ENCODE measurements at places on chromosomes 3 and 15.

GRCh38 chr3:120622870-120623726 lies 27.0 kb downstream of the NDUFB4 start:
- DNase-seq: no peak

DNA sequence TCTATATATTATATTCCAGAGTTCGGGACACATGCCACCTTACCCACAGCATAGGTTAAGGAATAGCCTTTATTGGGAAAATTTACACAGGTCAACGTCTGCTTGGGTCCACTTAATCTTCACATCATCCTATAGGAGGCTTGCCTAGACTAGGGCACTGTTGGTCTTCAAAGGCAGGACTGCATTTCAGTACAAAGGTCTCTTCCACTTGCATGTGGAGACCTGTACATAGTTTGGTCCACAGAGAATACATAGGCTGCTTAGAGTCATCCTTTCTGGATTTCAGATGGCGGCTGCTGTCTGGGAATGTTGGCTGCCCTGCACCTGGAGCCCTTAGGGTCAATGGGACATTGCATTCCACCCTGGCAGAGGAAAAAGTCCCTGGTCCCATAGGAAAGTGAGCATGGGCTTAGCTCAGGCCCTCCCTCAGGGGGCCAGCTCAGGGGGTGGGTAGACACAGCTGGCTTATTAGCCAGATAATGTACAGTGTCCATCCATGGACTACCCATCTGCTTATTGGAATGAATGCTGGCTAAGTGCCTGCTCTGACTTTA lies 75.3 kb upstream of the TGFBR2 start:
- DNase-seq: no peak

DNA sequence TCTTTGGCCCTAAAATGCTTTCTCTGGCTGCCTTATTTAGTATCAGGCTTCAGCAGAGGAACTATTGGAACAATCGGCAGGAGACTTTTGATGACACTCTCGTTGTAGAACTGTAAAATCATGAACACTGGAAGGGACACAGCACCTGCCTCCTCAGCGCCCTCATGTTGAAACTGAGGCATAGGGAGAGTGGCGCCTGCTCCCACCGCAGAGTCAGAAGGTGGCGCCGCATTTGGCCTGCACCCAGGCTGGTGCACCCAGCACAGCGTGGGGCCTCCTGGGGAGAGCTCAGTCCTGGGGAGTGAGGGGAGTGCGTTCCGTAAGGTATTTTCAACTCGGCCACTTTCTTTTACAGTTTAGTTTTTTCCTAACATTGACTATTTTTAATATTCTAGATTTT lies 78.2 kb upstream of the BLM start:
- no peak for DNase-seq

GRCh38 chr3:170500462-170500861 lies 81.8 kb downstream of the CLDN11 start:
- no peak for DNase-seq

GRCh38 chr15:77067691-77068367 lies 3.1 kb downstream of the TSPAN3 start:
- DNase-seq: no peak

- no peak for DNase-seq
Measured at GRCh38 chr3:160720123-160720746, 35.8 kb upstream of the PPM1L start.

- no peak for DNase-seq
Measured at GRCh38 chr3:127844326-127844942, 22.1 kb upstream of the MGLL start.

DNA sequence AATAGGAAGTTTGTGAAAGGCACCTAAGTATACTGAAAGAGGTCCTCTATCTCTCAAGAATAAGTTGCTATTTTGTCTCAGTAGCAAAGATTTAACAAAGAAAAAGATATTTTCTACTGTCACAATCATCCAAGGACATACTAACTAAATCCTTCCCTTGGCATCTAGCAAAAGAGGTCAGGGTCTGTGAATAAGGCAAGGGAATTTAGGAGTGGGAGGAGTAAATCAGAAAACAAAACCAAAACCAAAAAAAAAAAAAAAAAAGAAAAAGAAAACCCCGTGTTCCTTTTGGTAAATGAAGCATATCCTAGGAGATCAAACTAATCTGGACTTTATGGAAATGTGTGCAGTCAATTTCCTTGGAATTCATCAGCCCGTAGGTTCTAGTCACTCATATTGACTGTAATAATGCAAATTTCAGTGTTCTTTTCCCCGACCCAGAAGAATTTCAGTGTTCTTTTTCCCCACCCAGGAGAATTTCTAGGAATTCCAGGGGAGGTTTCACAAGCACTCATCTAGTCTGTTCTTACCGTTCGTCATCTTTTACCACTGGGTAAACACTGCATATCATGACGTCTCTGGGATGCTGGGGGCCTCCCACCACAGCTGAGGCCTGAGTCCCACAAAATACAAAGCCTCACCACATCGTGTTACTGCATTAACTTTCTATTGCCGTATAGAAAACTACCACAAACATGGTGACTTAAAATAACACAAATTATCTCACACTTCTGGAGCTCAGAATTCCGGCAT lies 113.8 kb upstream of the CCDC54 start:
- no peak for DNase-seq

DNA sequence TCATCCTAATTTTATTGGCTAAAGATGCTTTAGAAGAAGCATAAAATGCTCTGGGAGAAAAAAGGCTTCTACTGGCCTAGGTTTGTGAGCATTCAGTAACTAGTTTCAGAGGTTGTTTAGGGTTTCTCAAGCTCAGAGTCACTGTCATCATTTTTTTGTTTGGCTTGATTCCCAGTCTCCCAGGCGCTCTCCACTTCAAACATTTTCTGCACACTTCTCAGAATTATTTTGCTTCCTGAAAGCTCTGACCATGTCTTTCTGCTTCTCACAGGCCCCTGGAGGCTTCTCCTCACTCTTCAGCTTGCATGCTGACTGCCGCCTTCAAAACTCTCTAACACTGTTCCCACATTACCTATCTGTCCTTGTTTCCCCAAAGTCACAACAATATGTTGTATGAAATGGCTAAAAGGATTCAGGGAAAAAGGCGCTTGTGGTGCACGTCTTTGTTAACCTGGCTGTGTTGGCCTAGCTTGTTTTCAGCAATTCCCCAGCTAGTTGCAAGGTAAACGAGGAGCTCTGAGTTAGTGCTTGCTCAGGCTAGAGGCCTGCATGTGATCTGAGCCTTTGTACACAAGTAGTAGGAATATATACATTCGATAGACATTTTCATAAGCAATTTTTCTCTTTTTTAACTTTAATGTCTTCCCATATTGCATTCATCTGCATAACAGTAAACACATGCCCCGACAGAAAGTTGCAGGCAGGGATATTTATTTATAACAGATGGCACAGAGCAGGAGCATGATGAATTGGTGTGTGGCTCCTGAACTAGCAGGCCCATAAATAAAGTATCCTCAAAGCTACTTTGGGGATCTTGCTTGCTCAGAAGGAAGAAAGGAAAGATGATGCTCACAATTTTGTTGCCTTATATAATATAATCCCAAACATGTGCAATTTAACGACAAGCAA lies 129.2 kb upstream of the DPH6 start:
- DNase-seq: no peak

DNA sequence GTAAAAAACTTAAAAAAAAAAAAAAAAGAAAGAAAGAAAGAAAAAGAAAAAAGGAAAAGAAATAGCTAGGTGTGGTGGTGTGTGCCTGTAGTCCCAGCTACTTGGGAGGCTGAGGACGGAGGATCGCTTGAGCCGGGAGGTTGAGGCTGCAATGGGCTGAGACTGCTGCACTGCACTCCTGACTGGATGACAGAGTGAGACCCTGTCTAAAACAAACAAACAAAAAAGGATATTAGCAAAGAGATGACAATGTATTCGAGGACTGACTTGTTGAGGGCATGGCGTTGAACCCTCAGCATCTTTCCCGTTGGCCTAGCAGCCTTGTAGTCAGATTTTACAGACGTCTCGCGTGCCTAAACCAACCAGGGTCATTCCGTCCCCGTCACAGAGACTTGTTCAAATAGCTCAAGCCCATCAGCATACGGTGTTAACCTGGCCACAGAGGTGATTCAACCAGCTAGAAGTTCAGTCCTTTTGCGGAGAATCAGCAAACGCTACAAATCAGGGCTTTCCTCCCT lies 528 bp upstream of the NIT2 start:
- no peak for DNase-seq

GRCh38 chr3:196631682-196632045 lies 7.8 kb upstream of the NRROS start:
- DNase-seq: no peak

GRCh38 chr3:99128725-99129505 lies 227.4 kb upstream of the DCBLD2 start:
- no peak for DNase-seq

GRCh38 chr3:42032693-42033349 lies 58.3 kb upstream of the TRAK1 start:
- DNase-seq: no peak

DNA sequence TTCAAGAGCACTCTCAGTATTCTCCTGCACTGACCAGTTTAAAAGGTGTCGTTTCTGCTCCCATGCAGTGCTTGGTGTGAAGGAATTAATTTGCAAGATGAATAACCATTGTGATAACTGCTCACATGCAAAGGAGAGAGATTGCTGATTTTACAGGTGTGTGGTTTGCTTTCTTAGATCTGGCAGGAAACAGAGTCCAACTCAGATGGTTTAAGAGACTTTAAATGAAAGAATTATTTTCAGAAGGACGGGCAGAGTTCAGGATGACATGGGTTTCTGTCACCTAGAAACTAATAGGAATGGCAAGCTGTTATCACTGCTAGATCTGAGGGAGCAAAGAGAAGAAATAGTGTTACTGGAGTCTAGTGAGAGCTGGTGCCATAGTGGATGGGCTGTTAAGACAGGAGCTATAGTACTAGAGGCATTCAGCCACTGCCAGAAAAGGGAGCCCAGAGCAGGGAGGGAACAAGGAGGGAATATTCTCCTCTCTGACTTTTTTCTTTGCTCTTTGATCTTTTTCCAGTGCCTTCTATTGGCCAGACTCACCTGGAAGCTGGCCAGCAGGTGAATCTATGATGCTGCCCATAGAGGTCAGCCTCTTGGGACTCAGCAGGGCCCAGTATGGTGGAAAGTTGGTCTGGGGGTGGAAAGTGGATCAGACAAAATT lies 14.9 kb downstream of the ATXN7 start:
- DNase-seq: no peak

- DNase-seq: no peak
Measured at GRCh38 chr15:59618406-59618805, 6.8 kb downstream of the GCNT3 start.

DNA sequence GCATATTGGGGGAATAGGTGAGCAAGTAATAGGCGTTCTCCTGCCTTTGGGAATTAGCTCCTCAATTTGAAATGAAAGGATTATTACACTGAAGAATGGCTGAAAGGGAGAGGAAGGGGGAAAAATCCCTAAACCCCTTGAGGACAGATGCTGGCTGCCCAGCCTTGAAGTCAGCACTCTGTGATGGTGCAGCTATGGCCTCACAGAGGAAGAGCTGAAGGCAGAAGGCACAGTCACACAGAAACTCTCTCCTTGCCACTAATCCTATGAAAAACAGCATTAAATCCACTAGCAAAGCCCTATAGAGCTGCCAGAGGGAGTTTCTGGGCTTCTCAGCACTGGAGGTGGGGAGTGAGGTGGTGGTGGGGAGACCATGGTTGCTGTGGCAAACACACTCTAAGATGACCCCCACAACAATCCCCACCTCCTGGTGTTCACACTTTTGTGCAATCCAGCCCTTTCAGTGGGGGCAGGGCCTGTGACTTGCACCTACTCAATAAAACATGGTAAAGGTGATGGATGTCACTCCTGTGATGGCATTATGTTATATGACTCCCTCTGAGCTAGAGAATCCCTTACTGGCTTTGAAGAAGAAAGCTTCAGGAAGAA lies 101.2 kb downstream of the RFTN1 start:
- DNase-seq: no peak

DNA sequence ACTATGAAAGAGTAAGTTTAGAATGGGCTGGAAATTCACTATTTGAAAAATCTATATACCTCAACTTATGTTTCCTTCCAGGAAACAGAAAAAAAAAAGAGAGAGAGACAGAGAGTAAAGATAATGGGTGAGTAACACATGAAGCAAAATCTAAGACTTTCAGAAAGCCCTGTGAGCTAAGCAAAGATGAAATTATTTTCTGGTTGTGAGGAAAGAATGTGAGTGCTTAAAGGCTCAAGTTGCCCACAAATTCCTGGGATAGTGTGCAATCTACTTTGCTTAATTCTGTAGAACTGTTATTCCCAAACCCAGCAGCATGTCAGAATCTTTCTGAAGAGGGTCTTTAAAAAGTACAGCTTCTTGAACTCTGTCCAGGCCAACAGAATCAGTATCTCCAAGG lies 337.7 kb upstream of the AGTR1 start:
- no peak for DNase-seq

DNA sequence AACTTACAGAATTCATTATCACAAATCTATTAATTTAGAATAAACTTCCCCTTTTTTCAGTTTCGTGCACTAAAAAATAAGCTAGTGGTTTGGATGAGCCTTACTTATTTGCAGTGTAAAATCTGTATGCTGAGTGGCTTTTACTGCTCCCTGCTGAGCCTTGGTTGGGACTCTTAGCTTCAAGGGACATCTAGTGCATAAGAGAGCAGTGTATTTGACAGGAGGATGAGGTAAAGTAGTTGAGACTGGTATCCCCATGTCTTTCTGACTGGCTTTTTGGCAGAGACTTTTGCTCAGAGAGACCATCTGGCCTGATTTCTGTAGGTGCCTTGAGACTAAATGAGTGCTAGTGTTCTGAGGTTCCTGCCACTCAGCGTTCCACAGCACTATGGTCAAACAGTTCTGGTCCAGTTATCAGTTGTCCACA lies 11.8 kb downstream of the CAPN7 start:
- no peak for DNase-seq

DNA sequence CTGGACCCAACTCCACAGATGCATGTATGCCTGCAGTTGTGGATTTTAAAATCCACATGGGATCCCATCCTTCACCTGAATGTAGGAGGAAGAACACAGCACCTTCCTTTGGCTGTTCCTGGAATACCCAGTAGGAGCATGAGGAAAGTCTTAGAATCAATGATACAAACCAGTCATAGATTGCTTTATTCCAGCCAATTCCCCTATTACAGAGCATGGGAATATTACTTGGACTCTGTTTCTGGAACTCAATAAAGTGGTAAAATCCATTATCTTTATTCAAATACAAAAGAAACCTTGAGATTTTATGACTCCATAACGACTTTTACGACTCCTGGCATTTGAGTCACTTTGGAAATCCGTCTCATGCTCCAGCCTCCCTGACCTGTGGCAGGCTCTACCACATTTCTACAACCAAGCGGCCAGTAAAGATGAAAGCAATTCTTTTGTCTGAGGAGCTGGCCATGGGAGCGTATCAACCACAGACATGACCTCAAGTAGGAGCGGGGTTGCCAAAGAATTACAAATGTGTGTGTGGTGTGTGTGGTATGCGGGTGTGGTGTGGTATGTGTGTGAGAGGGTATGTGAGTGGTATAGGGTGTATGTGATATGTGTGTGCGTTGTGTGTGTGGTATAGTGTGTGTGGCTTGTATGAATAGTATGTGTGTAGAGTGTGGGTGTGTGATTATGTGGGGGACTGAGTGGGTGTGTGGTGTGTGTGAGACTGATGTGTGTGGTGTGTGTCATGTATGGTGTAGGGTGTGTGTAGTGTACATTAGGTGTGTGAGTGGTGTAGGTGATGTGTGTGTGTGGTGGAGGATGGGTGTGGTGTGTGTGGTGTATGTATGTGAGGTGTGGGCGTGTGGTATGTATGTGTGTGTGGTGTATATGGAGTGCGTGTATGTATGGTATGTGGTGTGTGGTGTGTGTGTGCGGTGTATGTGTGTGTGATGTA lies 40.0 kb downstream of the ARRDC4 start:
- no peak for DNase-seq

GRCh38 chr15:25967116-25967515 lies 104.0 kb upstream of the ATP10A start:
- DNase-seq: no peak
